ENCODE measurements at places on chromosomes 4 and X.

DNA sequence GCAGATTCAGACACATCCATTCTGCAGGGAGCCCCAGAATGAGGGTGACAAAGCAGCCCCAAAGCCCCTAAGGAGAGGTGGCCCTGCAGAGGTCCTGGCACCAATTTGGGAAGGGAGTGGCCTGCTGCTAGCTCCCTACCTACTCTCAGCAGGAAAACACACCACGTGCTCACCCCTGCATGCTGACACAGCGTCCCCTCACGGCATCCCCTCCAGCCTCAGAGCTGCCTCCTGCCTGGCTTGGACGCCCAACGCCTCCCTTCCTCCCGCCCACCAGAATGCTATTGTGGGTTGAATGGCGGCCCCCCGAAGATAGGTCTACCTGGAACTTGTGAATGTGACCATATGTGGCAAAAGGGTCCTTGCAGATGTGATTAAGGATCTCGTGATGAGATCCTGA, 28.8 kb downstream of the ZFYVE28 start:
- no peak for DNase-seq

- DNase-seq, result no peak
Observed at GRCh38 chr4:7195141-7195515, 2.8 kb downstream of the SORCS2 start.

- no peak for DNase-seq
Observed at GRCh38 chr4:87112063-87112462, 108.4 kb downstream of the KLHL8 start.

DNA sequence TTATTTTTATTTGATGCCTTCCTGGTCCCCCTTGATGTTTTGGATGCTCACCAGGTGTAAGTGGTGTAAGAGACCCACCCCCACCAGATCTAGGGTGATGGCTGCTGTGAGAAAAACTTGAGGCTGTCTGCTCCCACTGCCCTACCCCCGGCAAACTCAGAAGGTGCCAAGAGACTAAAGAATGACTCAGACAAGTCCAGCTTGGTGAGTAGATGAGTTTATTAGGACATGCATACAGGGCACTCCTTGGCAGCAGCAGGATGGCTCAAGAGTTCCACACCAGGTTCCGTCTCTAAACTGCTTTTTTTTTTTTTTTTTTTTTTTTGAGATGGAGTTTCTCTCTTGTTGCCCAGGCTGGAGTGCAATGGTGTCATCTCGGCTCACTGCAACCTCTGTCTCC, 84.0 kb upstream of the HPF1 start:
- no peak for DNase-seq
